ENCODE measurements at places on chromosomes 11 and 22. TPM values are rescaled to one million over a fixed set of nuclear protein-coding genes. Genes with fewer than 3 reads are reported as not detected.

GRCh38 chr11:10885703-10886363, 28.0 kb upstream of the ZBED5 start:
- no peaks in the 10 kb centered on the region for H3K4me1 ChIP-seq
- H3K27ac ChIP-seq, result no peak overlapping the region
- no peak for DNase-seq
- no peaks in the 10 kb centered on the region for H3K27me3 ChIP-seq
- no peak overlapping the region for H3K4me3 ChIP-seq

DNA sequence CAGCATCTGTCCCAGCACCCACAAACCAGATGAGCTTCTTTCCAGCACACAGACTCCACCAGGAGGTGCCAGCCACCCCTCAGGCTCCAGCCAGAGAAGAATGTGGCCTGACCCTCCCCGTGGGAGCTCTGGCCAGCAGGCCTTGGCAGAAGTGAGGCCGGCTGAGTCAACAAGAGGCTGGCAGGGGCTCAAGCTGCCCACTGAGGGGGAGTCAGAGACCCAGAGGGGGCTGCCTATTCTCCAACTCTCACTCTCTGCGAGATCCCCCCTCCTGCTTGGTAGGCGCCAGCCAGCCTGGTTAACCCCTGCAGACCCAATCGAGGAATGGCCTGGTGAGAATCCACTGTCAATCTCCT, 10.6 kb upstream of the CDC42EP1 start:
- no peak overlapping the region for H3K4me3 ChIP-seq
- H3K4me1 ChIP-seq, result peaks cover 7% of the 10 kb centered on the region
- H3K27me3 ChIP-seq, result peaks cover 4% of the 10 kb centered on the region
- no peak overlapping the region for H3K27ac ChIP-seq
- H3K36me3 ChIP-seq, result no peaks in the 10 kb centered on the region

- no peak overlapping the region for H3K4me3 ChIP-seq
- H3K36me3 ChIP-seq, result no peaks in the 10 kb centered on the region
- DNase-seq, result no peak
- peaks cover 8% of the 10 kb centered on the region for H3K27me3 ChIP-seq
- no peaks in the 10 kb centered on the region for H3K4me1 ChIP-seq
Observed at GRCh38 chr11:61194981-61195695, 8.2 kb upstream of the PGA3 start.

DNA sequence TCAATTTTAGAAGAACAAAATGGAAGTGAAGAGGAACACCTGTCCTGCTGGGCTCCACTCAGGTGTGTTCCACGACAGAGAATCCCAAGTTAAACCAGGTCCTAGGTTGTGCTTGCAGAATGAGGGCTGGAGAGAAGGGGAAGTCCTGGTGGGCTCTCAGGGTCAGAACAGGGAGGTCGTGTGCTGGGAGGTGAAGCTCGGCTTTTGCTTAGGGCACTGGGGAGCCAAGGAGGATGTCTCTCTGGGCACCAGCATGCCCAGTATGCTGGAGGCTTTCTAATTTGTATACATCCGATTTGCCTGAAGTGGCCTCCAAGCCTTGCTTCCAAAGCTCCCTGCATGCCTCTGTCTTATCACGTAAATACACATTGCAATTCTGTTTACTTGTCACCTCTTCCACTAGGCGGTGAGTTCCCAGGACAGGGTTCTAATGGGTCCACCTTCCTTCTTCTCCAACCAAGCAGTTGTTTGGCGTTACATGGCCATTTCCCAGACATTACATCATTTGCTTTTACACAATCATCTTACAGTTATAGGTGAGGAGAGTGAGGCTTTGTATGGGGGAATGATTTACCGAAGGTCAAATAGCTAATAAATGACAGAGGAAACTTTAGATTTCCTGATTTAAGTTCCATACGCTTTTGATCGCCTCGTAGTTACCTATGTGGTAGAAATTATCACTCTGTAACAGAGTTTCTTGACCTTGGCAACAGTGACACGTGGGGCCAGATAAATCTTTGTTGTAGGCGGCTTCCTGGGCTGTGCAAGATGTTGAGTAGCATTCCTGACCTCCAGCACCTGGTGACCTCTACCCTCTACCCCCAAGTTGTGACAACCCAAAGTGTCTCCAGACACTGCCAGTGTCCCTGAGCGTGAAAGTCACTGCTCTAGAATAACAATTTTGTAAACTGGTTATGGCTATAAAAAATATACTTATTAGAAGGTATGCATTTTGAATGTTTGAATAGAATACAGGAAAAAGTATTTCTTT, 901.5 kb downstream of the TBC1D22A start:
- no peaks in the 10 kb centered on the region for H3K36me3 ChIP-seq
- H3K4me3 ChIP-seq, result no peak overlapping the region
- H3K4me1 ChIP-seq, result no peaks in the 10 kb centered on the region

GRCh38 chr11:96035740-96036078, 111.8 kb upstream of the MTMR2 start:
- no peaks in the 10 kb centered on the region for H3K27me3 ChIP-seq
- H3K36me3 ChIP-seq, result peaks cover 10% of the 10 kb centered on the region
- H3K4me3 ChIP-seq, result no peak overlapping the region
- H3K27ac ChIP-seq, result no peak overlapping the region
- peaks cover 26% of the 10 kb centered on the region for H3K4me1 ChIP-seq
- no peak for DNase-seq

DNA sequence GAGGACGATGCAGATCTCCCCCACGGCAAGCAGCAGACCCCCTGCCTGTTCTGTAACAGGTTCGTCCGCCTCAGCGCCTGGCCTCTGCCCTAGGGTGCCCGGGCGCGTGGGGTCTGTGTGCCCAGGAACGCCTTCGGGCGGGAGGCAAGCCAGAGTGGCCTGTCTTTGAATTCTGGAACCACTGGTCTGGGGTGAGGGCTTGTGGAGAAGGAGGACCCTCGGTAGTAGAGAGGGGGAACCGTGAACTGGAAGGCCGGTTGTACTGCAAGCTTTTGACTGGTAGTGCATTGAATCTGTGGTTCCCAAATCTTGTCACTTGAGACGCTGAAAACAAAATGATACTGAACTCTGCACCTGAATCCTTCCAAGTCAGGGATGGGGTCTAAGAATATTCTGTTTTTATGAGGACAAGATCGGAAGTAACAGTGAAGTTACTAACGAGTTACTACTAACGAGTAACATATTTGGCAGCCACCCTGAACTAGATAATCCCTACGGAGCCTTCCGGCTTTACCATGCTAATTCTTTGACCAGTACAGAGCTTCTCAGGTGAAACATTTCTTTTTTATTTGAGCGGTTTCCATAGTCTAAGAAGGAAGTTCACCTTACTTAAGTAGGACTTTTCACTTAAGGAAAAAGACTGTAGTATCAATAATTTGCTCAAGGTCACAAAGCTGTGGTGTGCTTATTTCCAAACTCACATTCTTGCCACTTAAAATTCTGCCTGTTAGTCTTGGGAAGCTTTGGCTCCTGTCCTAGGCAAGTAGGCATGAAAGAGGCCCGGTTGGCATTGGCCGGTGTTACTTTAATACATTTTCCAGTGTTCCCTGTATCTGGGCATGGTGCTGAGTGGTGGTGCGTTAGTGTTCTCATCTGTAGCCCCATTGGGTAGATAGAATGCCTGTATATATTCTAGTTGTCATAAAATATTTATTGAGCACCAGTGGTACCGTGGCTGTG, 860 bp downstream of the PRMT3 start:
- peak overlapping the region; percentile 98 for H3K27ac ChIP-seq
- no peak for DNase-seq
- H3K27me3 ChIP-seq, result no peaks in the 10 kb centered on the region
- peak overlapping the region; percentile 78 for H3K4me3 ChIP-seq
- peaks cover 30% of the 10 kb centered on the region for H3K36me3 ChIP-seq
- H3K4me1 ChIP-seq, result peaks cover 26% of the 10 kb centered on the region

DNA sequence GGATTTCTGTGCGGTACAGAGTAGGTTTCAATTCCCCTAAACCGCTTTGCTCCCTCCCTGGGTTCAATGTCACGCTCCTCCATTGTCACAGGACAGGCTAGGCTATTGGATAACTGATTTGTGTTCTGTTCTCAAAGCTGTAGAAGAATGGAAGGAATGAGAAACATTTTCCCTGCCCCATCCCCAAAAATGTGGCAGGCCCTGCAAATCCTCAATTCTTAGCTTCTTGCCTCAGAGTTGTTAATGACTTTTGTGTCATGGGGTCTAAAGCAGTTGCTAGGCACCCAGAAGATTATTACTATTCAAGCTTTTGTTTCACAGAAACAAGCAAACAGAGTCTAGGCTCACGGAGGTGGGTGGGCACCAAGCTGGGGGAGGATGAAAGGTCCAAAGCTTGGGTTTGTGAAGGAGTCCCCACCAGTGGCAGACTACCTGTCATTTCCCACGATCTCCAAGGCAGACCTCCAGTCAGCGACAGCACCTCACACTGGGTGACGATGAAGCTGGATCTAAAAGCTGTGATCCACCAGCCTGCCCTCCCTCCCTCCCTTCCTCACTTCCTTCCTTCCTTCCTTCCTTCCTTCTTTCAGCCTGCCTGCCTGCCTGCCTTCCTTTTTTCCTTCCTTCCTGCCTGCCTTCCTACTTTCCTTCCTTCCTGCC, 1080.2 kb downstream of the OPCML start:
- no peaks in the 10 kb centered on the region for H3K4me1 ChIP-seq
- peaks cover 3% of the 10 kb centered on the region for H3K27me3 ChIP-seq
- no peak overlapping the region for H3K27ac ChIP-seq
- no peak for DNase-seq

- no peak overlapping the region for H3K27ac ChIP-seq
- H3K27me3 ChIP-seq, result peaks cover 7% of the 10 kb centered on the region
- no peak for DNase-seq
- H3K4me3 ChIP-seq, result no peak overlapping the region
Observed at GRCh38 chr22:47850644-47851151, 1088.2 kb downstream of the TBC1D22A start.

DNA sequence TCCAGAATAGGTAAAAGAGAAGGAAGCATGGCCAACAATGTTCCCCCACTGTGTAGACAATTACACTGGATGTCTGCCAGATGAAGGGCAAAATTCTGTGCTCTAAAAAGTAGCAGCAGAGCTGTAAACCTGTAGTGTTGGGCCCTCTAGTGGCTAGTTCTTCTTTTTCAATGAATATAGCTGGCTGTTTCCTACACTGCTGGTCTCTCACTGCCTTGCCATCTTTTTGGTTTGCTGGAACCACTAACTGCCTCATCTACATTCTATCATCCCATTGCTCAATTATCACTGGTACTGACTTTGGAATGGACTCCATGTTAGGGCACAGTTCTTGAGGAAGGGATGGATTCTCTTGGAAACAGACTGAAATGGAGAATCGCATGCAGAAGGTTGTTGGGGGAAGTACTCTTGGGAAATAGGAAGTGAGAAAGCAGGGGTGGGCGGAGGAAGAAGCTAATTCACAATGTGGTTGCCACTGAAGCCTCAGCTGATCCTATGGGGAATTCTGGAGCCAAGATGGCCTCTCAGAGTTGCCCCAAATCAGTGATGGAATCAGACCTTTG, 17.9 kb downstream of the KCNE3 start:
- no peaks in the 10 kb centered on the region for H3K27me3 ChIP-seq
- H3K27ac ChIP-seq, result no peak overlapping the region
- no peak overlapping the region for H3K4me3 ChIP-seq

GRCh38 chr11:65395961-65396530, 9.6 kb downstream of the FRMD8 start:
- no peak overlapping the region for H3K4me3 ChIP-seq
- no peak for DNase-seq
- peaks cover 20% of the 10 kb centered on the region for H3K36me3 ChIP-seq
- no peaks in the 10 kb centered on the region for H3K27me3 ChIP-seq
- H3K27ac ChIP-seq, result no peak overlapping the region

- H3K4me3 ChIP-seq, result no peak overlapping the region
- H3K27ac ChIP-seq, result no peak overlapping the region
- no peaks in the 10 kb centered on the region for H3K4me1 ChIP-seq
- no peak for DNase-seq
Observed at GRCh38 chr11:65700399-65700798, 11.7 kb upstream of the KAT5 start.

DNA sequence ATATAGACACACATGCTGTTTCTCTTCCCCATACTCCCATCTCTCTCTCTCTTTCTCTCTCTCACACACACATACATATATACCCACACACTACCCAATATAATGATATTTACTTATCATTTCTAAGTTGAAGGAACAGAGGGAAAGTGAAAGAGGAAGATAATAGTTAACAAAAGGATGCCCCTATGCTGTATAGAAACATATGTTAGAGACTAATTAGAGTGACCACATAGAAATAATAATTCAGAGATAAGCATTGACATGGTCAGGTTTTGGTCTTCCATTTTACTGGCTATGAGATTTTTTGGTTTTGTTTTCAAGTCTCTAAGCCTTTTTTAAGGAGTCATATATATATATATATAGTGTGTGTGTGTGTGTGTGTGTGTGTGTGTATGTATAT, 445.7 kb upstream of the CHORDC1 start:
- H3K36me3 ChIP-seq, result no peaks in the 10 kb centered on the region
- H3K27me3 ChIP-seq, result no peaks in the 10 kb centered on the region
- H3K4me1 ChIP-seq, result no peaks in the 10 kb centered on the region
- no peak overlapping the region for H3K27ac ChIP-seq
- H3K4me3 ChIP-seq, result no peak overlapping the region
- DNase-seq, result no peak

DNA sequence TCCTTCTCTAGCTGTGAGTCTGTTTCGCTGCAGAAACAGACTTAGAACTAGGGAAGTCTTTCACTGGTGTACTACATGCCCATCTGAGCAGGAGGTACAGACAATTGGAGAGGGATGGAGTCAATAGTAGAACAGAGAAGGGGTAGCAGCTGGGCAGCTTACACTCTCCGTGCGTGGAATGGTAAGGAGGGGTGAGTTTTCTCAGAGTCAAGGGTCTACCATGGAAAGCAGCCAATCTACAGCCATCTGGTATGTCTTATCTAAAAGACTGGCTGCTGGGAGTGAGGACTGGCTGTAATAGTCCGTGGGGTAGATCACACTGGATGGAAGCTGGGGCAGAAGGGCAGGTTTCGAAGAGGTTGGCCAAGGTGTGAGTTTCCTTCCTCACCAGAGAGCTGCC, 137.3 kb upstream of the TENM4 start:
- H3K4me1 ChIP-seq, result no peaks in the 10 kb centered on the region
- H3K27ac ChIP-seq, result no peak overlapping the region
- no peak for DNase-seq
- no peak overlapping the region for H3K4me3 ChIP-seq

The GAS2 gene
- total RNA-seq, result 2.6 TPM

The PLAAT4 gene
- 26.2 TPM for total RNA-seq

The GCAT gene
- 19.0 TPM for total RNA-seq

The ANGPTL5 gene
- not detected for total RNA-seq

The SCUBE1 gene
- 0.07 TPM for total RNA-seq
